ENCODE measurements at places on chromosomes 1 and 21.

GRCh38 chr1:172121081-172121717 lies 279.9 kb downstream of the DNM3 start:
- DNase-seq: no peak

GRCh38 chr1:57637155-57637554 lies 213.3 kb upstream of the DAB1 start:
- no peak for DNase-seq

DNA sequence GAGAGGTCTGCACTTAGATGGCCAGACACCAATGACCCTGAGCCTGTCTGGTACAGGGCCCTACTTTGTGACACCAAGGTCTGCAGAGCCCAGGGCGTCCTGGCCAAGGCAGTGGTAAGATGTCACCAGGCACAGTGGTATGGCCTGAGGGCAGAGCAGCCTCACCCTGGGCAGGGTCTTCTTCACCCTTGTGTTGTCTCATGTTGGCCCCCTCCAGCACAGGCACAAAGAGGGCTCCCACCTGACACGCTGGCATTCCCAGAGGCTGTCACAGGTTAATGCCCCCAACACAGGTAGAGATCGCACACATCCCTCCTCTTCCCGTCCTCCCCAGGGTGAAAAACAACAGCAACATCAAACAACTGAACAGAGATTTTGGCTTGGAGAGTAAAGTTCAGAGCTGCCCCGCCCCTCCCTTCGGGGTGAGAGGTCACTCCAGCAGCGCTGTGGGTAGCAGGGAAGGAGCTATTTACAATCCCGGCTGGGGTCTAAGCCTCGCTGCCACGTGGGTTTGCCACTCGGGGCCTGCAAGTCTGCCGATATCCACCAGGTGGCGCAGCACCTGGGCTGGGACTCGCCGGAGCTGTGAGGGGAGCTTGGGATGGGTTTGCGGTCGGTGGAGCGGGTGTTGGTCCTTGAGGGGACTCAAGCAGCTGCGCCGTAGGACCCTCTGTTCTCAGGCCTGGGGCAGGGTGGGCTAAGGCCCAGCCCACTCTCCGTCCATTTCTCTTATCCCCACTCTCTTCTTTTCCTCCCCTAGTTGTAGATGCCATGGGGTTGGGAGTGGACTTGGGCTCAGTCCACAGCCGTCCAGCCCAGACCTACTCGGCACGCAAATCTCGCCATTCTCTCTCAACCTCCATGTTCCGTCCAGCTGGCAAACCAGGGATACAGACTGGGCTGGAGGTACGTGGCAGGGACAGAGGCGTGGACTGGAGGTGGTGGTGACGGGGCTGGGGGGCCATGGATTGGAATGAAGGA lies 12.7 kb downstream of the EFNA3 start:
- DNase-seq: peak; percentile 70

DNA sequence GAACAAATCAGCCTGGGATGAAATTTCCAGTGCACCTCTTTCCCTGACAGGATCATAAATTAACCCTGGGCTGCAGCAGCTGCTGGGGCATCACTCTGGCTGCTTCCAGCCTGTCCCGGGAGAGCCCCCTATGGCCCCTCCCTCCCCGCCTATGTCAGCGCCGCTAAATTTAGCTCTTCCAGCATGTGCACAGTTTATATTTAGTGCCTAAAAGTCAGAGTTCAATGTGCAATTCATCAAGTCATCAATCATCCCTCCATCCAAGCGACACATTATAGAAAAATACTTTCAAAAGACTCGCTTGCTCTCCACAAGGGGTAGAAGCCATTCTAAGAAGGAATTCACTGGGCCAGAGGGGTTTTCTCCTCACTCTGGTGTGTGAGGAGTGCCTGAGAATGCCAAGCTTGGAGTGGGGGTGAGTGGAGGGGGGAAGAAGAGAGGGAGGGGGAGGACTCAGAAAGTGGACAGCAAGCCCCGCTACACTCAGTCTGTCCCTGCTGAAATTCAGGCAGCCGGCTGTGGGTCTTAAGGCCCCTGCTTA lies 37.4 kb downstream of the XCL1 start:
- no peak for DNase-seq

GRCh38 chr1:162144853-162145252 lies 75.4 kb downstream of the NOS1AP start:
- DNase-seq: no peak

GRCh38 chr21:42981862-42982261 lies 7.5 kb downstream of the PKNOX1 start:
- DNase-seq: no peak

DNA sequence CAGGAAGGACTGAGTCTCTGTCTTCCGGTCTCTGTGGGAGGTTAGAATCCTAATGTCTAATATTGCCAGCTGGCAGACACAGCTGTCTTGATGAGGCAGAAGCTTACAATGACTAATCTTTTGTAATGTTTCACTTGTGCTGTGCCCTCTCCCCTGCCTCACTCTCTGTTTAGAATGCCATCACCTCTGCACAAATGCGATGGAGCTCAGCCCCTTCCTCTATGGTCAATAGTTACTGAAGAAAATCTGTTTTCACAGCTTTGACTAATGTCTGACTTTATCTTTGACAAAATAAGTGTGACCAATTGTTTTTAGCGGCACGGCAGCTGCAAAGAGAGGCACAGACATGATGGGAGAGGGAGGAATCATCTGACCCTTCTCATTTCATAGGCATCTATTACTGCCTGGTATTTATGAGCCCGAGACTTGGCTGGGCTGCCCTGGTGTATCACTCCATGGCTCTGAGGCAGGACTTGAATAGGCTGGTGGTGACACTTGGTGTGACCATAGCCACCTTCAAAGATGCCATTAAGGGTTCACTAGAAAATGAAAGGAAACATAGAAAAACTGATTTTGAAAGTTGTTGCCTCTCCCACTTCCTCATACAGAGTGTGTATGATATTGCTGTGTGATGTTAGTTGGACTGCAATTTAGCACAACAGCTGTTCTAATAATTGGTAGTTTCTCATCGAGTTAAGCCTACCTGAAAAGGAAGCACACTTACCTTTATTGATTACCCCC lies 163.2 kb upstream of the NBPF11 start:
- DNase-seq: no peak

- no peak for DNase-seq
Measured at GRCh38 chr1:7301664-7301981, 469.5 kb upstream of the VAMP3 start.

GRCh38 chr1:114671011-114671938 lies 1.4 kb upstream of the DENND2C start:
- DNase-seq: no peak

DNA sequence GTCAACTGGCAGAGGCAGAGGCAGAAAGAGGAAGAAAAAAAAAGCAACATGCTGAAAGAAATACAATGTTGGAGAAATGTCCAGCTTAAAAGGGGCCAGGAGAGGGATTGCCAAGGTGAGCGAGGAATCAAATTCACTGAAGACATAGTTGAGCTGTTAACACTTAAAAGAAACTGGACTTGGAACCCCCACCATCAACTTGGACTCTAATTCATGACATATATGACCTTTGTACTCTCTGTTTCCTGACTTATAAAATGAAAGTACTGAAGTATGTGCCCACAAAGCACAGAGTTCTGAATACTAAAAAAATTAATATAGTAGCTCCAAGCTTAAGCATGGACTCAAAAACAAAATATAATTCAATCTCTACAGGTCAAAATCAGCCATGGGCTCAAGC lies 16.1 kb downstream of the PRR9 start:
- no peak for DNase-seq

DNA sequence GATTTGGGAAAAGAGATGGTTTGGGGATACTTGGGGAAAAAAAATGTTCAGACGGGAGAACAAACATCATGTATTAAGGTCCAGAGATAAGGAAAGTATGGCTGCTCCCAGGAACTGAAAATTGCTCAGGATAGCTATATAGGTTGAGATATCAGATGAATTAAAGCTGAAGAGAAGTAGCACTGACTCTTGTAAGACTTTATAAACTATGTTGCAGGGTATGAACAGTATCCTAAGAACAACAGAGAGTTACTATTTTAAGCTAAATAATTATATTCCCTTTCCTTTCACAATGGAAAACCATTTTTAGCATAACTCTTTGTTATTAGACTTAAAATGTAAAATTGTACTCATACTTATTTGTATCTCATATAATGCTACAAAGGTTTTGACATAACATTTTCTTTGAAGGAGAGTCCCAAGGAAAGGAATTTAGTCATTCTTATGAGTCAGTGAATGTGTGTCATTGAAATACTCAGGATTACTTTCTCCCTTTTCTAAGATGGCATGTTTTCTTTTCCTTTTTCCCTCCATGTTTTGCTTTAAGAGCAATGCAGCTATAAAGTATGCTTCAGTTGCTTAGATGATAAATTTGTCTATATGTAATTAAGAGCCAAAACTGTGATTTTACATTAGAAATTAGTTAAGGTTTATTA lies 139.4 kb upstream of the KIAA1614 start:
- DNase-seq: no peak

DNA sequence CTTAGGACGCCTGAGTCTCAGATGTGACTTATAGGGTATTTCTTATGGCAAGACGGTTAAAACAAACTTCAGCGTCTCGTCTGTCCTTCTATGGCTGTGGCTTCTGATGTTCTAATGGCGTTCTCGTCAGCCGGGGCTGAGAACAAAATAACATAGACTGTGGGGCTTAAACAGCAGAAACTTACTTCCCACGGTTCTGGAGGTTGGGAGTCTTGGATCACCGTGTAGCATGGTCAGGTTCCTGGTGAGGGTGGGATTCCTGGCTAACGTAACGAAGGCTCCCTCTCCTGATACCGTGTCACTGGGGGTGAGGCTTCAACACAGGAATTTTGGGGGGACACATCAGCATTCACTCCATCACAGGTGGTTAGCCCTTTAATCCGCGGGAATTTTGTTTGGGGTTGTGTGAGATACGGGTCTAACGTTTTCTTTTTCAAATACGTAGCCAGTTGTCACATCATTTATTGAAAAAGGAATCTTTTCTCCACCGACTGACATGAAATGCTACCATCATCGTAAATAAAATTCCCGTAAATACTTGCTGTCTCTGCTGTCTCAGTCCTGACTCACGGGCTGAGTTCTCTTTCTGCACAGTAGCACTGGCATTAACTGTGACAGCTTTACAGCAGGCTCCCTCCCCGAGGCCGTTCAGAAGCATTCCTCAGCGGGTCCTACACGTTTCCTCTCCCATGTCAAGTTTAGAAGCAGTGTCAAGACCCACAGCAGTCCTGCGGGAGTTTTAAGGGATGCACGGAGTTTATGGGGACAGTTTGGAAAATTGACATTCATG lies 8.1 kb upstream of the POFUT2 start:
- DNase-seq: no peak

DNA sequence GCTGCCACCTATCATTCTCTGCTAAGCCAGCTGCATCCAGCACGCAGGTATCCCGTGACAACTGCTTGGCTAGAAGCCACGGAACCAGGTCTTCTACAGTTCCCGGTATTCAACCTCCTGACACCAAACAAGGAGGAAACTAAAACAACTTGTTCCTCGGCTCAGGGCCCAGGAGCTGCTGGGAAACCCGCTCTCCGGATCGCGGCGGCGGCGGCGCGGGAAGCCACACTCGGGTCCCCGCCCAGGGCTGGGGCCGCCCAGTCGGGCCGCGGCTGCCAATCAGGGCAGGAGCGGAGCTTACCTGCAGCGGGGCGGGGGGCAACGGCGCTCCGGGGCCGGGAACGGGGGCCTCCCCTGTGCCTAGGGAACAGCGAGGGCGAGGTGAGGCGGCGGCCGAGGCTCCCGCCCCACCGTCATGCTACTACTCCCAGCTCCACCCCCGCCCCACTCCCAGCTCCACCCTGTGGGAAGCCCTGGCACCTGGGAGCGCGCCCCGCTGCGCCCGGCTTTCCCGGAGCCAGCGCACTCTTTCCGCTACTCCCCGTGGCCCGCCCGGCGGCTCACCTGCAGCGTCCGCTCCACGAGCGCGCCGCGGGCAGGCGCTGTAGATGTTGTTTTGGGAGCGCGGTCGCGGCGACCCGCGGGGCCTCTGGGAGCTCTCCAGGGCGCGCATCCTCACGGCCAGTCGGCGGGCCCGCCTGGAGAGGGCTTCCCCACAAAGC lies 12.1 kb downstream of the IL24 start:
- no peak for DNase-seq

GRCh38 chr21:28811860-28812259 lies 180.8 kb downstream of the LTN1 start:
- no peak for DNase-seq

DNA sequence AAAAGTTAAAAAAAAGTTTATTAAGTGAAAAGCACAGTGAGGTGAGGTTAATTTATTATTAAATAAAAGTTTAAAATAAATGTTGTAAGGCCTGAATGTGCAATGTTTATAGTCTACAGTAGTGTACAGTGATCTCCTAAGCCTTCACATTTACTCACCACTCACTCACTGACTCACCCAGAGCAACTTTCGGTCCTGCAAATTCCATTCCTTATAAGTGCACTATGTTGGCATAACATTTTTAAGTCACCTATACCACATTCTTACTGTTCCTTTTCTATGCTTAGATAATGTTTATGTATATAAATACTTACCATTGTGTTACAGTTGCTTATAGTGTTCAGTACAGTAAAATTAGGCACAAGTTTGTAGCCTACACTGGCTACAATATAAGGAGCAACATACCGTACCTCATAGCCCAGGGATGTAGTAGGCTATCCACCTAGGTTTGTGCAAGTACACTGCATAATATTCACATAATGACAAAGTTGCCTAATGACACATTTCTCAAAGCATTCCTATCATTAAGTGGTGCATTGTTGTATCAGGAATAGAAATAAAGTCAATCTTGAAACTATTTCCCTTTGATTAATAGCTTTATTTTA lies 426.5 kb upstream of the BRINP3 start:
- no peak for DNase-seq

DNA sequence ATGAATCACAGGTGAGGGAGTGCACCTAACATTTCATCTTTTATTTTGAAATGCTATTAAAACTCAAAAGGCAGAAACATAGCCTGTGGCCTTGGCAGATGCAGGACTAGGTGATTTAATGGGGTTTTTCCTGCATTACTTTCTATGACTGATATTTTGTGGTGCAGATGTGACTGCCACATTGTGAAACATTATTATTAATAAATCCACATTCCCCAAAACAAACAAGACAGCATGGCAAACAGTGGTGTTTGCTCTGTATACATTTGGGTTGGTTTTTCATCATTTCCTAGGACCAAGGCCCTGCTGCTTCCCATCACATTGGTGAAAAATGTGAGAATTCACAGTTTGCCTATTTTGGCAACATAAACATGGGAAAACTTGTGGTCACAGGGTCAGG lies 247.6 kb upstream of the SGIP1 start:
- DNase-seq: no peak

- DNase-seq: no peak
Measured at GRCh38 chr1:3052501-3052900, 16.5 kb upstream of the PRDM16 start.

DNA sequence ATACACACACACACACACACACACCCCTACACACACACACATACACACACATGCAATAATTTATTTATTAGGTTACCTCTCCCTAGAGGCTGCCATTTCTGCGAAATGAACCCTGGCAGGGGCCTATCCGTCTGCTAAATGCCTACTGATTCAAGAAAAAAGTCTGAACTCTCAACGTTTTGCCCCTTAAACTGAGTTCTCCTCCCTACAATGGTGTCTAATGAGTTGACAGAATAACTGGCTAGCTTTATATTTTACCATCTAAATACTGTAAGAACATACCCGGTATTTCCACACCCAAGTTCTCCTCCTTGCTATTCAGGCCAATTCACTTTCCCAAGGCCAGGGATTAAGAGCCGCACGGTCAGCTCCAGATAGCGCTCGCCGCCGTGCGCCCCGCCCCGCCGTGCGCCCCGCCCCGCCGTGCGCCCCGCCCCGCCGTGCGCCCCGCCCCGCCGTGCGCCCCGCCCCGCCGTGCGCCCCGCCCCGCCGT lies 339 bp upstream of the RNPC3 start:
- DNase-seq: no peak
